Activated CD4-positive, alpha-beta memory T cell treated with anti-CD3 and anti-CD28 coated beads for 36 hours (primary cell): ENCODE measurements at places on chromosomes 3 and 15. TPM values are rescaled to one million over a fixed set of nuclear protein-coding genes. Genes with fewer than 3 reads are reported as not detected.

THAP10 gene
- total RNA-seq: 0.19 TPM

EXD1 gene
- total RNA-seq: not detected

B3GNT5 gene
- total RNA-seq: 12.9 TPM

BLM gene
- 65.6 TPM for total RNA-seq

- H3K27ac ChIP-seq: peak overlapping the region; percentile 92
- peaks cover 4% of the 10 kb centered on the region for H3K36me3 ChIP-seq
- peaks cover 53% of the 10 kb centered on the region for H3K4me1 ChIP-seq
- H3K4me3 ChIP-seq: peak overlapping the region; percentile 98
Measured at GRCh38 chr15:68054628-68055223, 611 bp downstream of the PIAS1 start.

GRCh38 chr15:93460717-93461116 is 371.7 kb upstream of the RGMA start:
- no peak overlapping the region for H3K27ac ChIP-seq
- no peaks in the 10 kb centered on the region for H3K4me1 ChIP-seq
- H3K4me3 ChIP-seq: no peak overlapping the region
- DNase-seq: no peak
- peaks cover 2% of the 10 kb centered on the region for H3K27me3 ChIP-seq

- H3K4me1 ChIP-seq: no peaks in the 10 kb centered on the region
- no peak for DNase-seq
- H3K27me3 ChIP-seq: peaks cover 23% of the 10 kb centered on the region
- H3K4me3 ChIP-seq: no peak overlapping the region
Measured at GRCh38 chr3:160044121-160044520, 55.5 kb downstream of the IL12A start.
